ENCODE measurements at places on chromosomes 16 and 17.

- no peak for DNase-seq
Measured at GRCh38 chr16:59651662-59652061, 917.5 kb upstream of the GOT2 start.

- no peak for DNase-seq
Measured at GRCh38 chr16:21265104-21265837, 12.8 kb downstream of the CRYM start.

- DNase-seq = no peak
Measured at GRCh38 chr17:2138318-2138717, 83.4 kb downstream of the HIC1 start.

- no peak for DNase-seq
Measured at GRCh38 chr17:40448639-40449261, 5.5 kb downstream of the IGFBP4 start.

- no peak for DNase-seq
Measured at GRCh38 chr17:47953909-47954308, 3.8 kb downstream of the PRR15L start.

GRCh38 chr17:16945663-16946218 is 26.2 kb downstream of the TNFRSF13B start:
- peak; percentile 6 for DNase-seq

- DNase-seq = no peak
Measured at GRCh38 chr17:74861662-74862107, 2.0 kb upstream of the GRIN2C start.

DNA sequence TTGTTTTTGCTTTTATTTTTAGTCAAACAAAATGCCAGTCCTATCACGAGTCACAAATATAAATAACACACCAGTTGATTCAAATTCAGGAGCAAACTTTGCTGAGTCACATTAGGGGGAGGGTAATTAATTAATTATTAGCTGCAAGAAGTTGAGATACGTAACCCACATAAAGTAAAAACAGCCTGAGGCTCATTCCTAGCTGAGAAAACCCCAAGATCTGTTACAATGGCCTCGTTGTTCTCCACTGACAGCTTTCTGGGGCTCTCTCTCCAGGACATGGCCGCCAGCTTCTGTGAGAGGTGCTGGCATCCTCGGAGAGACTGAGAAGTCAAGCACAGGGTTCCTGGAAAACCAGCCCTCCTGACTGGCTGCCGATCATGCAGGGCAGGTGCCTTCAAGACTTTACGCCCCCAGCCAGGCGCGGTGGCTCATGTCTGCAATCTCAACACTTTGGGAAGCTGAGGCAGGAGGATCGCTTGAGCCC is 11.1 kb downstream of the RAB40B start:
- no peak for DNase-seq

- DNase-seq = no peak
Measured at GRCh38 chr17:64277831-64278562, 14.9 kb upstream of the TEX2 start.

DNA sequence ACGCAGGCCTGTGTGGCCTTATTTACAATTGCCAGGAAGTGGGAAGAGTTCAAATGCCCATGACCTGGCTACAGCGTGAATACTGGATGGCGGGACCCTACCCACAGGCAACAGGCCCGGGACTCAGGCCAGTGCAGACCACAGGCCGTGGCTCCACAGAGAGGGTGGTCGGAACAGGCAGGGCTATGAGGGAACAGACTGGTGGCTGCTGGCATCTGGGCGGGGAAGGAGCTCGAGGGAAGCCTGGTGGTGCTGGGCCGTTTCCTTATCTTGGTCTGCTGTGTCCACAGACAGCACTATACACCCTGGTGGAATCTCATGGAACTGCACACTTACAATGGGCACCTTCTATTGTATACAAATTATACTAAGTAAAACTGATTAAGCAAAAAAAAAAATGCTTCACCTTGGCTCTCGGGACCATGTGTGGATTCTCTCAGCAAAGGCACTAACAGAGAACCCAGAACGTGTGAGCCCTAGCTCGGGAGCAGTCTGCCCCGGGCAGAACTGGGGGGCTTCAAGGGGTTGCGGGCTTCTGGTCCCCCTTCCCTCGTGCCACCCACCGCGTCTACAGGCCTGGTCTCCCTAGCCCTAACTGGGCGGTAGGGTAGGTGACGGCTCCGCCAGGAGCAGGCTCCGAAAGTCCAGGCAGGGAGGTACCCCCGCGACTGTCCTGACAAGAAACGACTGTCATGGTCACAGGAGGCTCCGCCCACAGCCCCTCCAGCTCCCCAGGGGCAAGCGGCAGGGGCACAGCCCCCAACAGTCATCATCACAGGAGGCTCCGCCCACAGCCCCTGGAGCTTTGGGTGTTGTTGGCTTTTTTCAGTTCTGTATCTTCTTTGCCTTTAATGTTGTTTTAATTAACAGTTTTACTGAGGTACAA is 21.8 kb downstream of the CEP131 start:
- no peak for DNase-seq

DNA sequence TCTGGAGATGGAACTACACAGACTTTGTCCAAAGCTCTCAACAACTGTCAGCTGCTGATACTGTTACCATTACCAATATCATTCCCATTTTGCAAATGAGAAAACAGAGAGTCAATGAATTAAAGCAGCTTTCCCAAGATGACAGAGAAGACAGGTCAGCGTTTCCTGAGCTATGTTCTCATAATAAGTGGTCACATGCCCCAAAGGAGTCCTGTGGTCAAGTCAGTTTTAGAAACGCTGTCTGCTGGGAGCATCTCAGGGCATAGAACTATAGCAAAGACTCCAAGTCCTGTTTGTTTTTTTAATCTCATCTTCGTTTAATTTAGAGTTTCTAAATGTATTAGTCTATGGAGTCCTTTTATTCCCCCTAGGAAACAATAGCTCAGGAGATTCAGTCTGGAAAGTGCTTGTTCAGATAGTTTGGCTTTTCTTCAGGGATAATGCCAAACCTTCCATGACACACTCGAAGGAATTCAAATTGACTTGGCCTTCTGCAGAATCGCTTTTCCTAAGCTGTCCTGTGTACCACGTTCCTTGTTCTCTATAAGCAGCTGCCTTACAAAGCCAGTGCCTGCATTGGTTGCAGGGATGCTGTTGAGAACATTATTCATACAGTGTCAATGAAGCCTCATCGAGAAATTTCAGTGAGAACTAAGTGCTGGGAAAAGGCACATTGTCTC is 12.1 kb downstream of the CCDC42 start:
- no peak for DNase-seq

Data from activated CD4-positive, alpha-beta T cell treated with anti-CD3 and anti-CD28 coated beads for 1 hour (primary cell).